ENCODE measurements at places on chromosomes 2 and 18.

GRCh38 chr2:242098445-242099128, 229.1 kb downstream of the RTP5 start:
- H3K4me1 ChIP-seq: peaks cover 18% of the 10 kb centered on the region
- no peak overlapping the region for H3K4me3 ChIP-seq
- no peaks in the 10 kb centered on the region for H3K36me3 ChIP-seq
- peak; percentile 24 for DNase-seq

DNA sequence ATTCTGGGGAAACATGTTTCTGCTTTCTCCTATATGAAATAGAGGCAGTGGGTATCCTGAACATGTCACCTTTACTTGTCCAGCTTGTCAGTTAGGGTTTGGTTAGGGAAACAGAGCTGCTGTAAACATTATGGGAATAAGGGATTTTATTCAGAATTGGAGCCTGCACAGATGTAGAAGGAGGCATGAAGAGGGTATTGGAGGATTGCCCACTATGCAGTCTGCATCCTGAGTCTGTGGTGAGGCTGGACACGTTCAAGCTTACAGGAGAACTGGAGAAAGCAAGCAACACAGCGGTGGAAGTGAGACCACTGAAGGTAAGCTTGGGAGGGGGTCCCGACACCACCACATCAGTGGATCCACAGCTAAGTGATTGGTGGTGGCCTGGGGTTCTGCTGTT, 443.0 kb upstream of the TNP1 start:
- H3K27me3 ChIP-seq: no peaks in the 10 kb centered on the region
- no peak for DNase-seq
- H3K4me1 ChIP-seq: peaks cover 18% of the 10 kb centered on the region

DNA sequence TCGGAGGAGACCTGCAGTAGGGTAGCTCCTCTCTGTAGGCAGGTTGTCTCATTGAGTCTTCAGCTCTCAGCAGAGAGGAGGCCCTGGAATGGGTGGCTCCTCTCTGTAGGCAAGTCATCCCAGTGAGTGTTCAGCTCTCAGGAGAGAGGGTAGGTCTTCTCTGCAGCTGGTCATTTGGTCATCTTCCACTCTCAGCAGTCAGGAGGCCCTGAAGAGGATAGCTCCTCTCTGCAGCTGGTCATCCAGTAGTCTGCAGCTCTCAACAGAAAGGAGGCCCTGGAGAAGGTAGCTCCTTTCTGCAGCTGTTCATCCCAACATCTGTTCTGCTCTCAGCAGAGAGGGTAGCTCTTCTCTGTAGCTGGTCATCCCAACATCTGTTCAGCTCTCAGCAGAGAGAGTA, 26.0 kb upstream of the RUFY4 start:
- no peaks in the 10 kb centered on the region for H3K36me3 ChIP-seq
- no peak overlapping the region for H3K27ac ChIP-seq
- no peak overlapping the region for H3K4me3 ChIP-seq
- no peak for DNase-seq
- H3K27me3 ChIP-seq: peaks cover 33% of the 10 kb centered on the region
- H3K4me1 ChIP-seq: peaks cover 12% of the 10 kb centered on the region

DNA sequence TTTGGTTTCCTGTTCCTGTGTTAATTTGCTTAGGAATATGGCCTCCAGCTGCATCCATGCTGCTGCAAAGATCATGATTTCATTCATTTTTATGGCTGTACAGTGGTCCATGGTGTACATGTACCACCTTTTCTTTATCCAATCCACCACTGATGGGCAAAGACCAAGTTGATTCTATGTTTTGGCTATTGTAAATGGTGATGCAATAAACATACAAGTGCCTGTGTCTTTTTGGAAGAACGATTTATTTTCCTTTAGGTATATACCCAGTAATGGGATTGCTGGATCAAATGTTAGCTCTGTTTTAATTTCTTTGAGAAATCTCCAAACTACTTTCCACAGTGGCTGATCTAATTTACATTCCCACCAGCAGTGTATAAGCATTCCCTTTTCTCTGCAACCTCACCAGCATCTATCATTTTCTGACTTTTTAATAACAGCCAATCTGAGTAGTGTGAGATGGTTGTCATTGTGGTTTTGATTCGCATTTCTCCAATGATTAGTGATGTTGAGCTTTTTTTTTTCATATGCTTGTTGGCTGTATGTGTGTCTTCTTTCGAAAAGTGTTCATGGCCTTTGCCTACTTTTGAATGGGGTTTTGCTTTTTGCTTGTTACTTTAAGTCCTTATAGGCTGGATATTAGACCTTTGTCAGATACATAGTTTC, 19.4 kb downstream of the EXOC6B start:
- DNase-seq: no peak
- H3K4me1 ChIP-seq: peaks cover 24% of the 10 kb centered on the region
- no peaks in the 10 kb centered on the region for H3K27me3 ChIP-seq
- H3K36me3 ChIP-seq: peaks cover 41% of the 10 kb centered on the region
- no peak overlapping the region for H3K4me3 ChIP-seq
- no peak overlapping the region for H3K27ac ChIP-seq

DNA sequence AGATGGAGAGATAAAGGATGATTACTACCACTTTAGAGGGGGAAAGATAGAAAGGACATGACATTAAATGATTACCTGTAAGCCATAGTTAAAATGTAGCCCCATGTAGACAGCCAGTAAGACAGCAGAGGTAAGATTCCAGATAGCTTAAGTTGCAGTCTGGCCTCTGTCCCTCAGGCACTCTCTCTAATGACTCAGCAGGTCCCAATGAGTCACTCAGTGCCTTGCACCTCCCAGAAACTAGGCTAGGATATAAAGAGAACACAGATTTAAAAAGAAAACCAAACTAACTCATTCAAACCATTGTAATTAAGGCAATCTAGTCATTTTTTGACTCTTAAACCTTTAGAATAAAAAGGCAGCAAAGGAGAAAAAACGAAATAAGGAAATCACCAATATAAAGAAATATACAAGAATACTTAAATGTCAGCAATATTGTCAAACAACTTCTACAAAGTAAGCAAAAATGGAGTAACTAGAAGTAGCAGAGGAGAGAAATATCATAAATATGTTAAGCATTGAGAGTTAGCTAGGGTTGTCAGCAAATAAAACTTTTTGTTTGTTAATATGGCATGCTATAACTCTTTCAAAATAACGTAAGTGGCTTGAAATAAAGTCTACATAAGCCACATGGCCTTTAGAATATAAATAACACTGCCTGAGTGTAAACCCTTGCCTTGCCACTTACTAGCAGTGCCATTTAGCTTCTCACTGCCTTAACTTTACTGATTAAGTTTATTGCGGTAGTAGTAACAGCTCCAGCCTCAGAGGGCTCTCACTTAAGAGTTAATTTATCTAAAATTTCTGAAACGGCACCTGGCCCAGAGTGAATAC, 48.5 kb downstream of the SOCS6 start:
- H3K27ac ChIP-seq: peak overlapping the region; percentile 84
- H3K4me3 ChIP-seq: peak overlapping the region; percentile 73
- H3K4me1 ChIP-seq: peaks cover 54% of the 10 kb centered on the region
- peaks cover 64% of the 10 kb centered on the region for H3K36me3 ChIP-seq
- DNase-seq: peak; percentile 89

- H3K4me1 ChIP-seq: peaks cover 59% of the 10 kb centered on the region
- H3K27ac ChIP-seq: no peak overlapping the region
- H3K4me3 ChIP-seq: peak overlapping the region; percentile 52
These were observed 29.6 kb upstream of the IL1R1 start for GRCh38 chr2:102112692-102113665.
